ENCODE measurements at places on chromosomes 5 and 9.
A peak's percentile ranks its signal among the peaks of the same experiment; 100 is the strongest.

- DNase-seq = no peak
Measured at GRCh38 chr5:133830911-133831310, 137.5 kb downstream of the C5orf15 start.

DNA sequence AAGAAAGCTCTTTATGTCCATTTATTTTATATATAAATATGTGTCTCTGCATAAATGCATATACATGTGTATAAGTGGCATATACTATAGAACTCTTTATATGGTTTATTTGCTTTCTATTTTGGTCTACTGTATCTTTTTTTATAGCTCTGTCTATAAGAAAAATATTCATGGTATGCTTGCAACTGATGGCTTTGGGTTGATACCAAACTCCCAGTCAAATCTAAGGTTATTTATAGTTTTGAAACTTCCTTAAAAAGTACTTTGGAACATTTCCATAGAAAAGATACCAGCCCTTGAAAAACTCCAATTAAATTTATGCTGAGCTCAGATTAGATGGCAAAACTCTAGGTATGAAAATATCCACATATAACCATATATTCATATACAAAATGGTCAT, 120.0 kb upstream of the KLF9 start:
- DNase-seq = no peak

DNA sequence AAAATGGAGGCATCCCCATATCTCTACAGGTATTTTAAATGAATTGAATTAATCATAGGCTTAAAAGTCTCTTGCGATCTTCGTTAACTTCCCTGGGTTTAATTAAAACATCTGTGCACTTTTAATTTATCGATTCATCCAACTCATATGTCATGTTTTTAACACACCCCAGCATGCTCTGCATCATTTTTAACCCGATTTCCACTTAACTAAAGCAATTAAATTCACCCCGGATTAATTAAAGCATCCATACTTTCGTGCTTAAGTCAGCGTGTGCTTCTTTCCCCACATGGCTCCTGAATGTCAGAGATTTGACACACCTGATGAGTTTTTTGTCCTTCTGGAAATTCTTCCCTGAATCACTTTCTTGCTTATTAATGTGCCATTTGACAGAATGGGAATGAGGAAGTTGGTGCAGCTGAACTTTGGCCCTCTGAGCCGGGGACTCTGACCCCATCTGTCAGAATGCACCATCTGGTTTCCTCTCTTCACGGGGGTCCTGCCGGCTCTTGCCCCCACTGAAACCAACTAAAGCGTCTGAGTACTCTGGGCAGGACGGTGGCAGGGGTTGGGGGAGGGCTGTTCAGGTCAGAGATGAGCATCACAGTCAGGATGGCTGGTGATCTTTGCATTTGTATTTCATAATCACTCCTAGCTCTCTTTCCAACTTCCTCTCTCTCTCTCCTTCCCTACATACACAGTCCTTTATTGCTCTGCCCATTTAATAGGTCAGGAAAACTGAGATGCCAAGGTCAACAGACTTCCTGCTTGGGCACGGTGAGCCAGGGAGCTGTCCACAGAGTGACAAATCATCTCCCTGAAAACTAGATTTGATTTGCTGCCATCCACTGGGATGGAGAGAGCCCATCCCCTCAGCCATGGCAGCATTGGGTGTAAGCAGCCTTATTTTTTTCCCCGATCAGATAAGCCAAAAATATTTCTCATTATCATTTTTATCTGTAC, 180.3 kb upstream of the WWC1 start:
- no peak for DNase-seq

DNA sequence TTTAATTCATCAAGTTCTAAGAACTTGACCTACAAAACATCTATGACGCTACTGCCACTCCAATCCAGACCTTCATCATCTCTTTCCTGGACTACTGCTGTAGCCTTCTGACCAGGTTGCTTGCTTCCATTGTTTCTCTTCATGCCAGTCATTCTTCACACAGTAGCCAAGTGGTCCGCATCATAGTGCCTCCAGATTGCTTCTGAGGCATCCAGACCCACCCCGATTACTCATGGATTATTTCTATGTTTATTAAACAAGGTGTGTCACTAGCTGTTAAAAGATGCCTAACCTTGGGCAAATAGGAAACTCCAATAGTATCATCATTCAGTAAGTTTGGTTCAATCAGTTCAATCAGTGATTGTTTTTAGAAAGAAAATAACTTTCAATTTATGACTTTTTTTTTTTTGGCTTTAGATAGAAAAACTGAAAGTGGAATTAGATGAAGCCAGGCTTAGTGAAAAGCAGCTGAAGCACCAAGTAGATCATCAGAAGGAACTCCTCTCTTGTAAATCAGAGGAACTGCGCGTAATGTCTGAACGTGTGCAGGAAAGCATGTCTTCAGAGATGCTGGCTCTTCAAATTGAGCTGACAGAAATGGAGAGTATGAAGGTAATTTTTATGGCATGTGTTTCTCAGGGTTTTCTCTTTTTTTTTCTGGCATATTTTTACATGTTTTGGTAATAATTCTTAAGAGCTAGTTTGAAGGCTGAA, 9.5 kb downstream of the SPDL1 start:
- no peak for DNase-seq

DNA sequence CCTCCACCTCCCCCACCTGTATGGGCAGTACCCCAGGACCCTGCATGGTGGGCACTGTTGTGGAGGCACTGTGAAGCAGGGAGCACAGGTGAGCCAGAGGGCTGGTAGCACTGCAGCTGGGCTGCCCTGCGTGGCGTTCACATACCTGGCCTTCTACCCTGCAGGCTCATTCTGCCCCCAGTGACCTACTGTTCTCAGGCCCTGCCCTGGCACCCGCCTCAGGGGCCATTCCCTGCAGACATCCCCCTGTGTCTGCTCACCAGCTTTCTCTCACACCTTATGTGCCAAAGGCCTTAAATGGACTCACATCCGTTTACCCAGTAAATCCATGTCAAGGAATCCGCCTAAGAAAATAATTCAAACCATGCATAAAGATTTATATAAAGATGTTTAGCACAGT, 196.5 kb downstream of the CRB2 start:
- DNase-seq = no peak

GRCh38 chr5:59756373-59757035, 137.0 kb downstream of the PDE4D start:
- no peak for DNase-seq

DNA sequence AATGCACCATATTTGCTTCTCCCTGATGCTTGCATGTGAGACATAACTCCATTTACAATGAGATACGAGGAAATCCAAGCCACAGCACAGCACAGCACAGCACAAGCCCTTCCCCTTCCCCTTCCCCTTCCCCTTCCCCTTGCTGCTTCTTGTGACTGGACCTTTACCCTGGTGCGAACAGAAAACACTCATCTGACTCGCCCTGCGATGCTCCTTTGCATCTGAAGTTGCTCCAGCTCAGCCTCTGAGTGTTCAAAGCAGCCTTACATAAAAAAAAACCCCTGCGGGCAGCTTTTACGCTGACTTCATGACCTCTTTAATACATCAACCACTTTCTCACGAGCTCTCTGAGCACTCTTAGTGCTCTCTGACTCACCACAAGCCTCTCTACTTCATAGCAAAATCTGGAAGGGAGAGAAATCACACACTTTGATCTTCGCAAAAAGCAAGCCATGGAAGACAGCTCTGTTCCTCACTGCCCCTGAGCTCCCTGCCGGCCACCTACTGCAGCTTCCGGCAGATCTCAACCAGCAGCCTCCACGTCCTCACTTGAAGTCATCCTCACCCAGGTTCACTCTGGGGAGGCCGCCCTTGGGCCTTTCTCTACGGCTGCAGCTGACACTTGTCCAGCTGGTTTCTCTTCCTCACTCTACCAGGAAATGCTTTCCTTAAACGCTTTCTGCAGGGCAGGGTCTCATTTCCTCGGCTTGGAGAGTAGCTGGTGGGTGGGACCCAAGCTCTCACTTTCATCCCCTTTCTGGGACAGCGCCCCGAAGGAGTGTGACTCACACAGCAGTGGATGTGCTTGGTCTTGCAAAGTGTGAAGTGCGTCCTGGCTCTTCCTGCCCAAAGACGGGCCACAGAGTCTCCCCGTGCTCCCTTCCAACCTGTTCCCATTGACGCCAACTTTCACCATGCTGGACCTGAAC, 5.3 kb downstream of the SLC34A1 start:
- peak; percentile 42 for DNase-seq

DNA sequence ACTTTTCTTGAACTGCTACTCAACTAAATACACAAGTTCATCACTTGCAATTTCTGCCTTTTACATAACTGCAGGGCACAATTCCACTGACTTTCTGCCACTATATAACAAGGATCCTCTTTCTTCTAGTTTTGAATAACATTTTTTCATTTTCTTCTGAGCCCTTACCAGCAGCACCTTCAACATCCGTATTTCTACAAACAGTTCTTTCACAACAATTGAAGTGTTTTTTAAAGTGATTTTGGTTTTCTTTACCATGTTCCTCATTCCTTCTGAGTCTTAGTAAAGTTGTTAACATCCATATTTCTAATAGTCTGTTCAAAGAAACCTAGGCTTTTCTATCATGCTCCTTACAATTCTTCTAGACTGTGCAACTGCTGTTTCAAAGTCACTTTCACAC, 127.2 kb upstream of the PITX1 start:
- DNase-seq = no peak

DNA sequence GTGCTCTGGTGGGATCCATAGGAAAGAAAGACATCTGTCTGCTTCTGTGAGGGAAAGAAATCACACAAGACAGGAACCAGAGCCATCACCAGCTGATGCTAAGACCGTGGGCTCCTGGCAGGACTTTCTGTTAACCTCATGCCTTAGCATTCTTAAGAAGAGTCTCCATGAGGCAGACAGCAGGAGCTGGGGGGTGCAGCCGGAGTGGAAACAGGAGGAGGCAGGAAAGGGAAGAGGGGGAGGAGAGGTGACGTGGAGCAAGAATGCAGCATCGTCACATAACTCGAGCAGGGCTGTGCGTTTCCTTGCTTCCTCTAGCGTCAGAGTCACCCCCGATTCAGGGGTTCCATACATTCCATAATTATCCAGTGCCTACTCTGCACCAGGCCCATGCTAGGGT, 53.6 kb downstream of the ERGIC1 start:
- no peak for DNase-seq

DNA sequence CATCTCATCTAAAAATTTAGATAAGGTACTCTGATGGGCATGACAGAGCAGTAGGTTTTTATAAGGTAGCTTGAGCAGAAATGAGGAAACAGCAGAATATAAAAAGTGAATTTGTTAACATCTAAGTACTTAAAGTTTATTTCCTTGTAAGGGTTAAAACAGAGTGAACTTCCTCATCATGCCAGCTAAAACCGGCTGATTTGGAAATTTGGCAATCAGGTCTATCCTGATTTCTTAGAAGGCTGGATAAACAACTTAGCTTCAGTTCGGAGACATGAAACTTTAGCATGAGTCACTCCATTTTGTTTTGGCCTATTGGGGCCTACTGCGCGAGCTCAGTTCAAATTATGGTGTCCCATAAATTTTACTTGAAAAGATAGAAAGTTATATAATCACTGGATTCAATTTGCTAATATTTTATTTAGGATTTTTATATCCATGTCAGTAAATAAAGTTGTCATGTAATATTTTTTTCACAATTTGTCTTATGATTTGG, 241.6 kb upstream of the RORB start:
- no peak for DNase-seq

GRCh38 chr9:107087222-107087621, 195.9 kb upstream of the RAD23B start:
- DNase-seq = no peak

GRCh38 chr5:74243634-74244033, 396.9 kb downstream of the ENC1 start:
- DNase-seq = no peak

- DNase-seq = no peak
Measured at GRCh38 chr5:32812399-32812798, 101.3 kb downstream of the NPR3 start.

DNA sequence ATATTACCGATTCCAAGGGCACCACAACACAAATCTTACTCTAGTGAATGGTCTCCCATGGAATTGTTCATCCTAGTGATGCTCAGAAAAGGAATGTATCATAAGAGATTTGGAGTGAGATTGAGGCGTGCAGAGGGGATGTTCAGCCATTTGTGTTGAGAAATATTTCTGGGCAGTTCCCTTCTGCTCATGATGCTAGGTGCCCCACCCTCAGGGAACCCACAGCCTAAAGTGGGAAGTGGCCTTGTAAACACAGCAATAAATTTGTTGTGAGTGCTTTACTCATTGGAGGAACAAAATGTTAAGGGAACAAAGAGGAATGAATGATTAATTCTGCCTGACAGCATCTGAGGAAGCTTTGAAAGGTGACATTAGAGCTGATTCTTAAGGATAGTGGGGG, 129.9 kb downstream of the TLE4 start:
- DNase-seq = no peak

GRCh38 chr5:93603793-93604643, 21.0 kb downstream of the NR2F1 start:
- DNase-seq = no peak

GRCh38 chr5:31283326-31283725, 89.8 kb downstream of the CDH6 start:
- no peak for DNase-seq

- DNase-seq = no peak
Measured at GRCh38 chr9:79489261-79490000, 82.3 kb upstream of the TLE4 start.

DNA sequence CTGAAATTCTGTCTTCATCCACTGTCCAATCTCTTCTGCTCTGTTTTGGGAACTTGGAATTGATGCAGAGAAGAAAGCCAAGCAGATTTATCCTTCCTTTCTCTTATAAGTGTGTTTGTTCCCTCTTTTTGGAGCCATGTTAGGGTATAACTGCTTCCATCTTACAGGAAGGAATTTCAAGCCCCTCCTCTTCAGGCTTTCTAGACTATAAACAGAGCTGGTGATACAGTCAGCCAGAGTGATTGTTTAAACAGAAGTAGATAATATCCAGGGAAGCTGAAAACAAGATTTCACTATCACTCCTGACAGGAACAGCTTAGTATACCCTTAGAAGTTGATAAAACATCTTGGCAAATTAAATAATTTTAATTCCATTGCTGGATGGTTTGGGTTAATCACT, 102.1 kb upstream of the DMRT1 start:
- no peak for DNase-seq

DNA sequence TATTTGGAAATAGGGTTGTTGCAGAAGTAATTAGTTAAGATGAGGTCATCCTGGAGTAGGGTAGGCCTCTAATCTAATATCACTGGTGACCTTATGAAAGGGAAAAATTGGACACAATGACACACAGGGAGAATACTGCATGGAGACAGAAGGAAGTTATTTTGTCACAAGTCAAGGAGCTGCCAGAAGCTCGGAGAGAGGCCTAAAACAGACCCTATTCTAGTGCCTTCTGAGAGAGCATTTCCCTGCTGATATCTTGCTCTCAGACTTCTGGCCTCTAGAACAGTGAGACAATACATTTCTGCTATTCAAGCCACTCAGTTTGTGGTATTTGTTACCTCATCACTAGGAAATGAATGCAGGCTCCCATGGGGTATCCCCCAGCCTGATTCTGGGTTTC, 332.9 kb downstream of the CSNK1G3 start:
- DNase-seq = no peak

DNA sequence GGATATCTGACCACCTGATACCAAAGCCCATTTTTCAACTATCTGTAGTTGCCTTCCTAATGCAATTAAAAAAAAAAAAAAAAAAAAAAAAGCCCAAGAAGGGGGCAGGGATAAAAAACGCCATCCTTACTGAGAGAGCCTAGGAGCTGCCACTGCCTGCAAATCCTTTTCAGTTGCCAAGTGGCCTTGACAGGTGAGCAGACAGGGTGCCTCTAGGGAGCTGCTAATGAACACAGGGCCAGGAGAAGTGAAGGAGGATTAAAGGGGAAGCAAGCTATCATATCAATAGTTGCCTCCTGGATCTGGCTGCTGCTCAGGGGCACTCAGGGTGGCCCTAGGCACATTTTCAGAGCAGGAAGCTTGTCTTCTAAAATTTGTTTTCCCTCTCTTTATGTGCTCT, 547.4 kb downstream of the TLE1 start:
- no peak for DNase-seq

Data from T follicular helper cell (primary cell).